Heart right ventricle (tissue), 16 donors: ENCODE measurements at places on chromosomes 12 and 14. TPM values are rescaled to one million over a fixed set of nuclear protein-coding genes. Genes with fewer than 3 reads are reported as not detected.

The CD9 gene
- polyA plus RNA-seq: 52.3 TPM

The C12orf50 gene
- polyA plus RNA-seq: not detected

The TMEM229B gene
- 0.68 TPM for polyA plus RNA-seq

The ALX1 gene
- polyA plus RNA-seq: 0.03 TPM

DNA sequence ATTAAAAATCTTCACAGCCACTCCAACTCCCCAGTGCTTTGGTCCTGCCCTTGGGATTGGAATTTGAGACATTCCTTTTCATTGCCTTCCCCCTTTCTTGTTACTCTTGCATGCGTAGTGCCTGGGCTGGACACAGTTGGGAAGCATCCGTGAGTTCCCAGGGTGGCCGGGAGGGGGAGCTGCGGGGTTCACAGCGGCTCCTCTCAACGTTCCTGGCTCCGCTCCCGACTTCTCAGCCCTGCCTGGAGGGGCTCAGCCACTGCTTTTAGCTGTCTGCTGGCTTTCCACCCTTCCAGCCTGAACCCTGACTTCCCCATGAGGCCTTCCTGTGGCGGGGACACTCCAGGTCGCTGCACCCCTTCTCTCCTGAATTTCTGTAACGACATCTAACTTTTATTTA is 3.2 kb downstream of the TEX52 start:
- H3K36me3 ChIP-seq: no peaks in the 10 kb centered on the region
- no peak overlapping the region for H3K27ac ChIP-seq
- H3K27me3 ChIP-seq: no peaks in the 10 kb centered on the region
- peak; percentile 85 for DNase-seq
- peaks cover 4% of the 10 kb centered on the region for H3K4me1 ChIP-seq

DNA sequence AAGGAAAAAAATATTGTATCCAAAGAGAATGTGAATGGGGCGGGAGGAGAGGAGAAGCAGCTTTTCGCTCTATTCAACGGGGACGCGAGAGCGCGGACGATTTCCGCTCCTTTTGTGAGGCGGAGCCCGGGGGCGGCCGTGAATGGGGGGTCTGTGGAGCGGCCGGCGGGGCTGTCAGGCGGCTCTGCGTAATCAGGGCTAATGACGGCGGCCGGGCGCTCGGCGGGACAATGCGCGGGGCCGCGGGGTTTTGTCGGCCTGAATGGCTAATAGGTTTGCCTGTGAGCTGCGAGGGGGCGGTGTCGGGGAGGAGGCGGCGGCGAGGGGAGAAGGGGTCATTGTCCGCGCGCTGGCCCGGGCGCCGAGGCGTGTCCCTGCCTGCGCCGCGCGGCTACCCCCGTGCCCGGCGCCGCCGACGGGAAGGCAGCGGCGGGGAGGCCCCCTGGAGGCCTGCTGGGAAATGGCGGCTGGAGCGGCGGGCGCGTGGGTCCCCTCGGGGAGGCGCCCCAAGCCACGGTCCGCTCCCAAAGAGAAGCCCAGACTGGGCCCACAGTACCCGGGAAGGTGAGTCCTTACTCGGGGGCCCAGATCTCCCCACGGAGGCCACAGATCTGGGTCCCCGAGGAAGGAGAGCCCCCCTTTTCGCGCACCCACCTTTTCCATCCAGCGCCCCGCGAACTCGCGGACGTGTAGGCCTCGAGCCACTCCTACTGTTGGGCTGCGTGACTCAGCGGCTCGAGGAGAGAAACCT is 6.0 kb downstream of the SIX6 start:
- DNase-seq: peak; percentile 14
- H3K27ac ChIP-seq: no peak overlapping the region
- H3K27me3 ChIP-seq: peaks cover 91% of the 10 kb centered on the region
- no peaks in the 10 kb centered on the region for H3K36me3 ChIP-seq
- H3K4me3 ChIP-seq: peak overlapping the region; percentile 44

GRCh38 chr12:122099280-122099749 is 20.8 kb downstream of the MLXIP start:
- no peaks in the 10 kb centered on the region for H3K36me3 ChIP-seq
- peaks cover 86% of the 10 kb centered on the region for H3K4me1 ChIP-seq
- H3K27ac ChIP-seq: peak overlapping the region; percentile 91
- no peaks in the 10 kb centered on the region for H3K27me3 ChIP-seq
- DNase-seq: no peak

- H3K4me3 ChIP-seq: peak overlapping the region; percentile 55
- H3K27me3 ChIP-seq: no peaks in the 10 kb centered on the region
- no peaks in the 10 kb centered on the region for H3K36me3 ChIP-seq
- peak overlapping the region; percentile 97 for H3K27ac ChIP-seq
These were observed 29.1 kb upstream of the ADIPOR2 start for GRCh38 chr12:1661553-1662335.

GRCh38 chr12:11814374-11814773 is 164.9 kb downstream of the ETV6 start:
- DNase-seq: no peak
- no peak overlapping the region for H3K4me3 ChIP-seq
- H3K27ac ChIP-seq: no peak overlapping the region

DNA sequence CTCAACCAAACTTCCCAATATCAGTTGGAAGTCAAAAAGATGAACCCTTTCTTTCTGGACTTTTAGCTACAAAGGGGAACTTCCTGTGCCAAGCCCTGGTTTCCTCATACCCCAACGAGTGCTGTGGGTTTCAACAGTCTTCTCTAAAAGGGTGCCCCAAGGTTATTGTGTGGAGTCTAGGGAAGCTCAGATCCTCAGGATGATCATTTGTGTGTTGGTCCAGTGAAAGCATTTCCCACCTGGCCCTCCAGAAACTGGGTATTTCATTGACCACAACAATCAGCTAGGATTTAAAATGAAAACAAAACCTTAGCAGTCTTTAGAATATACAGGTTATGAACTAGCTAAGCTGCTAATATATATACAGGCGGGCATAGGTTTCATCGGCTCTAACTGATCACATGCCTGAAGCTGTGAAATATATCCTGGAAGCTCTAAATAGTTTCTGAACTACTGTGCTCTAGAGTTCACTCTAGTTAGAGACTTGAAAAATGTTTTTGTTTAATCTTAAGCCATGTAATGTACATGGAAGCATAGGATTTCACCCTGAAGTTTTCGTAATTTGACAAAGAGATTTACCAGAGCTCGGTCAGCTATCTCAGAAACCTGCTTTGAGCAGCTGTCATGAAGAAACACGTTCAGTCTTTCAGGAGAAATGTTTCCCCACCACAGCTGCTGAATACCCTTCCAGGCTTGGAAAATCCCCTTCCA is 29.6 kb downstream of the P2RX4 start:
- H3K4me3 ChIP-seq: no peak overlapping the region
- no peak overlapping the region for H3K27ac ChIP-seq
- peaks cover 20% of the 10 kb centered on the region for H3K4me1 ChIP-seq
- DNase-seq: no peak
- no peaks in the 10 kb centered on the region for H3K27me3 ChIP-seq

- H3K36me3 ChIP-seq: no peaks in the 10 kb centered on the region
- peaks cover 8% of the 10 kb centered on the region for H3K4me1 ChIP-seq
- H3K4me3 ChIP-seq: no peak overlapping the region
- no peak overlapping the region for H3K27ac ChIP-seq
- DNase-seq: no peak
These were observed 29.9 kb downstream of the RCOR1 start for GRCh38 chr14:102622262-102622885.

GRCh38 chr12:51823875-51824565 is 24.5 kb downstream of the FIGNL2 start:
- DNase-seq: no peak
- no peak overlapping the region for H3K4me3 ChIP-seq
- peaks cover 5% of the 10 kb centered on the region for H3K27me3 ChIP-seq
- H3K27ac ChIP-seq: no peak overlapping the region

- H3K27ac ChIP-seq: peak overlapping the region; percentile 99
- no peak for DNase-seq
- peak overlapping the region; percentile 85 for H3K4me3 ChIP-seq
- no peaks in the 10 kb centered on the region for H3K27me3 ChIP-seq
These were observed 2.5 kb downstream of the DUSP6 start for GRCh38 chr12:89349814-89350213.
